Activated B cell treated with CpG ODN at 0.5 μM for 24 hours (primary cell): ENCODE measurements at places on chromosomes 11 and 22. TPM values are rescaled to one million over a fixed set of nuclear protein-coding genes. Genes with fewer than 3 reads are reported as not detected.

DNA sequence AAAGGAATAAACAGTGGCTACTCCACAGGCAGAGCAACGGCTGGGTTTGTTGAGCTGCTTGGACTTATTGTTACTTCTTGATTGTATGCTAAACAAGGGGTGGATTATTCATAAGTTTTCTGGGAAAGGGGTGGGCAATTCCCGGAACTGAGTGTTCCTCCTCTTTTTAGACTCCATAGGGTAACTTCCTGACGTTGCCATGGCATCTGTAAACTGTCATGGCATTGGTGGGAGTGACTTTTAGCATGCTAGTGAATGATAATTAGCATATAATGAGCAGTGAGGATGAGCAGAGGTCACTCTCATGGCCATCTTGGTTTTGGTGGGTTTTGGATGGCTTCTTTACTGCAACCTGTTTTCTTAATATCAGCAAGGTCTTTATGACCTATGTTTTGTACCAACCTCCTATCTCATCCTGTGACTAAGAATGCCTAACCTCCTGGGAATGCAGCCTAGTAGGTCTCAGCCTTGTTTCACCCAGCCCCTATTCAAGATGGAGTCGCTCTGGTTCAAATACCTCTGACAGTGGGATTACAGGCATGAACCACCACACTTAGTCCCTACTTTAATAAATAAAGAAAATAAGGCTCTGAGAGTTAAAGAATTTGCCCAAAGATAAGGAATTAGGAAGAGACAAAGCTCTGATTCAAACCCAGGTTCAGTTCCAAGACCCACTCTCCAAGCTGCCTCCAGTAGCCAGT, 65.6 kb upstream of the CLMP start:
- no peak for DNase-seq

GRCh38 chr11:132445859-132446291, 1075.5 kb downstream of the NTM start:
- no peak for DNase-seq

- no peak for DNase-seq
These were observed 225.8 kb upstream of the NCAM1 start for GRCh38 chr11:112735470-112735869.

- DNase-seq, result no peak
These were observed 54.5 kb downstream of the TRIM44 start for GRCh38 chr11:35717043-35717442.

DNA sequence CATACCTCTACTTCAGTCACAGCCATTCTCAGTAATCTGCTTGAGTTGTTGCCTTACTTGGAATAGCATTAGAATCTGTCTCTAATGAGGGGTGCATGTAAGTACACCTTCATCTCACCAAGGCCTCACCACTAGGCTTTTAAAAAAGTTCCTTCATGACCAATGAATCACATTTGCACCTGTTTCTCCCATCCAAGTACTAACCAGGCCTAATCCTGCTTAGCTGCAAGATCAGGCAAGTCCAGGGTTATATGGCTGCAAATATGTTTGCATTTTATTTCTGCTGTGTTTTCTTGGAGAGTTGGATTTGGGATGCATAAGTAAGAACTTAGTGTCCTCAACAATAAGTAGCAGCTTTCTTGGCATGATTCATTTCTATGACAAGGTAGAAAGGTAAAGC, 66.9 kb downstream of the BBOX1 start:
- DNase-seq, result no peak

- DNase-seq, result no peak
These were observed 383.0 kb upstream of the NARS2 start for GRCh38 chr11:78957476-78958245.

- no peak for DNase-seq
These were observed 11.0 kb downstream of the APOA4 start for GRCh38 chr11:116812109-116812508.

DNA sequence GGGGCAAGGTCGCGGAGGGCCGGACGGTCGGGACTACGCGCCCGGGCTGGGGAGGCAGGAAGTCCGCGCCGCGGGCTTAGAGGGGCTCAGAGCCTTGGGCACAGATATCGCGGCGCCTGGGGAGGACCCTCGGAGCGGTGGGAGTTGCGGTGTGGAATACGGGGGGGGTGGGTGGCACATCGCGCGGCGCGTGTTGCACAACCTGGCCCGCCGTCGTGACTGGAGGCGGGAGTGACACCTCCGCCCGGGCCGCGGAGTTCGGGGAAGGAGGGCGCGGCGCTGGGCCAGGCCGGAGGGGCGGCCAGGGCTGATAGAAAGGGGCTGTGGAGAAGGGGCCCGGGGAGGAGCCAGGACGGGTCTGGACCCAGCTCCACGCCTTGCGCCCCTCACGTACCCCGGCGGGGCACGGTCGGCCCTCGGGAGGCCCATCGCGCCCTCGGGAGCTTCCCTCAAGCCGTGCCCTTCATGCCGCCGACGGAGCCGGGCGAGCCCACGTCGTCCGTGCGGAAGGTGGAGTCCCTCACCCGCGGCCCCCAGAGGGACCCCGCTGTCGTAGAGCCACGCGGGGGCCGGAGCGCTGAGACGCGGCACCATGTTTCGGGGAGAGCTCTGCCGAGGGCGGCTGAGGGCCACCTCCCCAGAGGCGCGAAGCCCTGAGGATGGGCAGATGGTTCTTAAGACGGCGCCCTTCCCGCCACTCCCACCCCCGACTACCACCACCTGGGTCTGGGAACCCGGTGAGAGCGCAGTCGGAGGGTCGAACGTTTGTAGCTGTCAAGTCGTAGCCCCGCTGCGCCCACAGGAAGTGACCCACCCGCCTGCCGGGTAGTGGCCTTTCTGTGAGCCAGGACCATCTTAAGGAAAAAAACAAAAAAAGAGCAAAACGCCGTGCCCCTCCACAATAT, 729 bp downstream of the IL17RA start:
- DNase-seq, result peak; percentile 50

FJX1 gene
- total RNA-seq, result 0.49 and 0.73 TPM in 2 replicates

DNAJB7 gene
- not detected in 2 replicates for total RNA-seq

- no peak for DNase-seq
These were observed 717.9 kb upstream of the LUZP2 start for GRCh38 chr11:23778971-23779370.

- DNase-seq, result no peak
These were observed 1.1 kb upstream of the SUN2 start for GRCh38 chr22:38756711-38757463.

DNA sequence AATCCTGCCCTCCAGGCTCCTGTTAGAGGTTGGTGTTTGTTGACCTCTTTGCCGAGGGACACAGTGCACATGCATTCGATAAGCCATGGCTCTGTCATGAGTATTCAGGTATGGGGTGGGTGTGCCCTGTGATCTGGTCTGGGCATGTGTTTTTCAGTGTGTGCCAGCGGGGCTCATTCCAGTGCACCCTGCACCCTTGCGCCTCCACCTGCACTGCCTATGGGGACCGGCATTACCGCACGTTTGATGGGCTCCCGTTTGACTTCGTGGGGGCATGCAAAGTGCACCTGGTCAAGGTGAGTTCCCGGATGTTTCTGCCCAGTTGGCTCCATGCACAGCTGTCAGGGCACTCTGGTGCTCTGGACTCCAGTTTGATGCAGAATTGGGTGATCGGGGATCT, 44.2 kb downstream of the OTOG start:
- no peak for DNase-seq

GRCh38 chr11:17699147-17700114, 19.9 kb upstream of the MYOD1 start:
- no peak for DNase-seq

DNA sequence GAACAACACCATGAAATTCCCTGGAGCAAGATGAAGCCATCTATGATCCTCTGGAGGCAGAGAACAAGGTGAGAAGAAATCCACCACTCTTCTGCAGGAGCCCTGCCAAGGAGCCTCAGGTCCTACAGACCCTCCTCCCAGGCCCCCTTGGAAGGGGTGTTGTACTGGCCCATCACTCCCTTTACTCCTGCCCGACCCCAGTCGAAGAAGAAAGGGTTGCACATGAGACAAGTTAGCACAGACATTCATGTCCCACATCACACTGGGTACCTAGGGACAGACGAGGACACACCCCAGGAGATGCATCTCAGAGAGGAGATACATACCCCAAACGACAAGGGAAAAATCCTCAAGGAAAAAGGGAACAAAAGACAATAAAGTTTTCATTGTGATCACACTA, 82.8 kb upstream of the NARS2 start:
- no peak for DNase-seq

- no peak for DNase-seq
These were observed 405.6 kb downstream of the LRRC4C start for GRCh38 chr11:41053894-41054293.

OR2D2 gene
- not detected in 2 replicates for total RNA-seq

DNA sequence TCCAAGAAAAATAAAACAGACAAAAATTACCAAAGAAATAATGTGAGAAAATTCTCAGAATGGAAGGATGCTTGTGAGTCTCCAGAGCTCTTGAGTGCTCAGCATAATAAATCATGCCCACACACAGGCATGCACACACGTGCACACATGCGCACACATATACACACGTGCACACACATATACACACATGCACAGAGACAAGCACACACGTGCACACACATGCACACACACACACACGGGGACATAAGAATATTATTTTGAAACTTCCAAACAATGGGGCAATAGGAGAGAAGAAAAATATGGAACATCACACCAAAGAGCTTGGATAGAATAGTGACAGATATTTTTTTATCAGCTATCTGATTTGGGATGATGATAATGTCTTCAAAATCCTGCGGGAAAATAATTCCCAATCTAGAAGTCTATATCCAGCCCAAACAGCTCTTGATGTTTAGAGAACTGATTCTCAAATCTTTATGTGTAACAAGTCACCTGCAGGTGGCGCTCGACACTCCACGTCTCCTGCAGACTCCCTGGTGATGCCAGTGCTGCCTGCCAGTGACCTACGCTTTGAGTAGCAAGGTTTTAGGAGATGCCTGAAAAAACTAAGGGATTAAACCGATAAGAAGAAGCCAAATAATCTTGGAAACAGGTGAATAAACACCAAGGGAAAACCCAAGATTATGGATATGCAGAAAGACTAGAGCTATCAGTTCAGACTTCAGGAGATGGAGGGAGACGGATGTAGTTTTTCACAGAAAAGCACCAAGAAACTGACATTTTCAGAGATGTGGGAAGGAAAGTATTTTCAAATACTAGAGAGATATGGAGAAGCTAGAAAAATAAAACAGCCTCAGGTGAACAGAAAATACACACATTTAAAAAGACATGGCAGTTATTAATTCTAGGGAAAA, 743.6 kb downstream of the ETS1 start:
- DNase-seq, result no peak

SIK2 gene
- 10.0 and 10.2 TPM in 2 replicates for total RNA-seq

GLB1L2 gene
- 0.33 and 0.56 TPM in 2 replicates for total RNA-seq

RAB38 gene
- total RNA-seq, result 0.24 and 0.46 TPM in 2 replicates

RHOG gene
- 163 and 176 TPM in 2 replicates for total RNA-seq

GRCh38 chr22:43081968-43082367, 7.2 kb downstream of the TTLL1 start:
- DNase-seq, result no peak

GRCh38 chr11:64019106-64020037, 16.4 kb upstream of the FLRT1 start:
- DNase-seq, result no peak

TSPAN18 gene
- total RNA-seq, result 2.8 and 3.0 TPM in 2 replicates

TRIM49C gene
- not detected in 2 replicates for total RNA-seq

GRCh38 chr22:31650391-31650790, 11.6 kb downstream of the PISD start:
- DNase-seq, result no peak

- no peak for DNase-seq
These were observed 2.8 kb downstream of the GRK3 start for GRCh38 chr22:25567251-25567675.

DNA sequence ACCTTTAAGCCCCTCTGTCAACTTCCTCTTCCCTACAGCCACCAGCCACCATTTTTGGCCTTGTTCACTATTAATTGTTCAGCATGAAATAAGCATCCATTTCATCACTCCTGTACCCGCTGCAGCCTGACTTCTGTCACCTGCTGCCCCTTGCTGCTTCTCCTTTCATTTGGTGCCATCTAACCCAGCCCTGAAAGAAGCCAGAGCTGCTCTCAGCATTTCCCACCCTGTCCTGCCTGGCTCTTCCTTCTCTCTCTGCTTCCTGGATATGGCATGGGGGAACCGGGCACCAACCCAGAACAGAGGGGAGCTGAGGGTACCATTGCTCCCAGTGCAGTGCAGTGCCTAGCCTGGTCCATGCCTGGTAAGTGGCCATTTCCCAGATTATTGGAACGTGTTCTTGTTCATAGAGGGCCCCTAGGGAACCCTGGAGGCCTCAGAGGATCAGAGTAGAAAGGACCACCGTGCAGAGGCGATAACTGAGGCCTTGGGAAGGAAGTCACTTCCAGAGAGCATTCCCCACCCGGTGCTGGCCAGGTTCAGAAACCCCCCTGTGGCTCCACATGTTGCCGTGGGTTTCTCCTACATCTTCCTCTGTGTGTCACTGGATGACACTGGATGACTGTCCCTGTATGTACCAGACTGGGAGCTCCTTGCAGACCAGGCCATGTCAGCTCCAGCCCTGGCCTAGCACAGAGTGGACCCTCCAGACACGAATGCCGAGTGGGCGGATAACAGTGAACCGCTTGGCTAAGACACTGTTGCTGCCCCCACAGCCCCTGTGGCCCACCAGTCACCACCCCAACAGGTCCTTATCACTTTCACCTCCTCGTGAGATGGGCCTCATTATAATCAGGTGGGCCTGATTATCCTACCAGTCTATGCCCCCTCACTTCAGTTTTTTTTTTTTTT, 4.7 kb downstream of the YDJC start:
- DNase-seq, result no peak

DNA sequence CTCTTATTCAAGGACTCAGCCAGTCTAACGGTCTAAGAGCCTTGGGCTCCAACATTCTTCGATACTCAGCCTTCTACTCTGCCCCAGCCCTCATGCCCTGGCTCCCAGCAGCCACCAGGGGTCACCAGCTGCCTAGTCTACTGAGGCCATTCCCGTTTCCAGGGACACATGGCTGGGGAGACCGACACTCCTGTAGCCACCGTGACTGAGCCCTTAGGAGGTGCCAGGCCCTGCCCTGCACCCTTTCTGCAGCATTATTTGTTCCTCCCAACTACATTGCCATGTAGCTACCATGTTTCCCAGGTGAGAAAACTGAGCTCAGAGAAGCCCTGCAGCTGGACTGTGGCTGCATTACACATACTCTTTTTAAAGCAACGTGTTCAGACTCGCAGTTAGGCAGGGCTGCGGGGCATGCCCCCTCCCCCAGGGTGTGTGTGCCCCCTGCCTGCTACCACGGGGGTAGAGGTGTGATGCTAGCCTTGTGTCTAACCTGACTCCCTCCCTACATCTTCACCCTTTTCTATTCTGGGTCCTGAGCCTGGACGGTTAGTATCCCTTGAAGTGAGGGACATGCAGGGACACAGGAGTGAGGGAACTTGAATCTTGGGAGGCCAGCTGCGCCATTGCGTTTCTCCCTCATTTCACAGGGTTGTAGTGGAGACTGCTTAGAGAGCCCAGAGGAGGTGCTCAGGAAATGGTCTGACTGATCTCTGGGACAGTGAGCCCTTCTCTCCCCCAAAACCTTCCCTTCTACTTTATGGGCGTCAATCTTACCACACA, 17.5 kb downstream of the ATG16L2 start:
- no peak for DNase-seq

DNA sequence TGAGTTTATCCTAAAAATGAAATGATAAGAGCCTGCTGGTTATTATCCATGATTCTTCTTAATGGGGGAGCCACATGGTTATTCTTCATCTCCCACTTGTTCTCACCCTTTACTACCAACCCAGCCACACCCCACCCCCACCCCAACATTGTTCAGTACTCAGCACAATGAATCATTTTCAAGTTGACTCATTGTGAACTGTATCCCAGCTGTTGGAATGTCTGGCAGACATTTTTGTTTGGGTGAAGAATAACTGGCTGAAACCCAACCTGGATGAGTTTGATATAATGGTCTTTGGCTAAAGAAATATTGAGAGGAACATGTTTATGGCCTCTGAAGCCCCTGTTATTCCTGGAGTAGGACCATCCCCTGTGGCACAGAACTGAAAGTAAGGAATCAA, 136.2 kb downstream of the ELP4 start:
- no peak for DNase-seq

SPTBN2 gene
- total RNA-seq, result 1.2 and 3.0 TPM in 2 replicates
